Esophagus muscularis mucosa (tissue), 4 donors: ENCODE measurements at places on chromosomes 4 and X. TPM values are rescaled to one million over a fixed set of nuclear protein-coding genes. Genes with fewer than 3 reads are reported as not detected.

The ERVMER34-1 gene
- total RNA-seq, result 0.17 TPM

DNA sequence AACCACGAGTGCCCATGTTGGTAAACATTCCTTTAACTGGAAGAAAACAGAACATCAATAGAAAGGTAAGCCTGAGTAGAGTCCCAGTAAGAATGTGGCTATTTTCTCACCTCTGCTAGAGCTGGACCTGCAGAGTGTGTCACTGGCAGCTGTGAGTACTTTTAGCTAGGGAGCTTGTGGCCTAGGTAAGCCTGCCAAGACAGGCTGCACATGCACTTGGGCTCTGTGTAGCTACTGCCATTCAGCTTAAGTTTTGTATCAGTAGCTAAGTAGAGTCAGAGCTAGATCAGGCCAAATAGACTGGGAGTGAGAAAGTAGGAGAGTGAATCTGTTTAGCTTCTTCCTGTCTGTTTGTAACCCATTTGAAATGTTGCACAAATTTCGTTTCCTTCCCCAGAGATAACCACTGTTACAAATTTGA is 35.3 kb downstream of the RBPJ start:
- DNase-seq, result no peak

- no peak for DNase-seq
Measured at GRCh38 chrX:8679550-8679949, 52.4 kb downstream of the ANOS1 start.

DNA sequence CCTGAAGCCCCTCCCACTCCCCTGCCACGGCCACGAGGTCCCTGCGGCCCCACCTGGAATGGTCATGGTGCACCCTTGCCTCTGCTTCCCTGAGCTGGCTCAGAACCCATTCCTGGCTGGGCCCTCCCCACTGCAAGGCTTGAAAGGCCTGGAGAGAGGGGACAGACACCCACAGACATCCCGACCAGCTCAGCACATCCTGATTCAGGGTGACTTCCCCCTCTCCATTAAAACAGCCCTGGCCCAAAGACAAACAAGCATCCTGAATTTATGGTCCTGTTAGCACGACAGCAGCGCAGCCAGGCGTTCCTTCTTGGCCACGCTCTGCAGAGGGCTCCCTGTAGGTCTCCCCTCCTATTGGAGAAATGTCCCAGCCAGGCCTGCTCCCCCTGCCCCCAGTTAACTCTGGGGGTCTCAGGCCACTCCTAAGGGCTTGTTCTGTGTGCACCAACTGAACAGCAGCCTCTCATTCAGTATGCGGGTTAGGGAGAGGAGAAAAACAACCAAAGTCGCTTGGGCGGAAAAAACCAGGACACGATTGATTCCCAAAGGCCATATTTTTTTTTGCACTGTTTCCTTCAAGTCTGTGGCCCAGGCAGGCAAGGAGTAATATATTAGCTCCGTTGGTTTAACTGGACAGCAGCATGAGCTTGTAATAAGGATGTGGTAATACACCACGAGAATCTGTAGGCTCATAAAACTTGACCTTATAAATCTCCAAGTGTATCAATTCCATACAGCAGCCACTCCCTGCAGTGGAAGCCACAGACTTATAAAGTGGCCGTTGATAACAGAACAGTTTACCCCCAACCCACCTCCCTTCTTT is 106.7 kb upstream of the MSX1 start:
- DNase-seq, result no peak

DNA sequence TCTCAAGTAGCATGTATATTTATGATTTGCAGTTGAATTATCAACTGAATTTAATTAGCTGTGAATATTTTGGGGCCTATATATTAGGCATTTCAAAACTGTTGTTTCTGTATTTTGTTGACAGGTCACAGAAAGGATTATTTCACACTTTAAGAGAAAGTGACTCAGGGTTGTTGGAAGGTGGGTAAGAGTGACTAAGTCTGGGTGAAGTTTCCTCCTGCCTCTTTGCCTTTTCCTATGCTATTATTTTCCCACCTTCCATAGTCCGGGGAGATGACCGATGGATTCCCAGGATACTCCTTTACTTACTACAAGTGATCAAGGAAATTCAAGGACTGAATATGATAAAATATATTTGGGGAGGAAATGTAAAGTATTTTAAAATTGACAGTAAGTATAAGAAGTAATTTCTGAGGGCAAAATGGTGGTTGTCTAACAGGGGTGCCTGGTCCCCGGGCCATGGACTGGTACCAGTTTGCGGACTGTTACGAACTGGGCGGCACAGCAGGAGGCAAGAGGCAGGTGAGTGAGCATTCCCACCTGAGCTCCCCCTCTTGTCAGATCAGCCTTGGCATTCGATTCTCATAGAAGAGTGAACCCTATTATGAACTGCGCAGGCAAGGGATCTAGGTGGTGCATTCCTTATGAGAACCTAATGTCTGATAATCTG is 175.5 kb upstream of the GPRIN3 start:
- DNase-seq, result no peak
